ENCODE measurements at places on chromosomes 6 and 20.

GRCh38 chr6:132934496-132934895 is 120.1 kb downstream of the RPS12 start:
- DNase-seq: no peak

DNA sequence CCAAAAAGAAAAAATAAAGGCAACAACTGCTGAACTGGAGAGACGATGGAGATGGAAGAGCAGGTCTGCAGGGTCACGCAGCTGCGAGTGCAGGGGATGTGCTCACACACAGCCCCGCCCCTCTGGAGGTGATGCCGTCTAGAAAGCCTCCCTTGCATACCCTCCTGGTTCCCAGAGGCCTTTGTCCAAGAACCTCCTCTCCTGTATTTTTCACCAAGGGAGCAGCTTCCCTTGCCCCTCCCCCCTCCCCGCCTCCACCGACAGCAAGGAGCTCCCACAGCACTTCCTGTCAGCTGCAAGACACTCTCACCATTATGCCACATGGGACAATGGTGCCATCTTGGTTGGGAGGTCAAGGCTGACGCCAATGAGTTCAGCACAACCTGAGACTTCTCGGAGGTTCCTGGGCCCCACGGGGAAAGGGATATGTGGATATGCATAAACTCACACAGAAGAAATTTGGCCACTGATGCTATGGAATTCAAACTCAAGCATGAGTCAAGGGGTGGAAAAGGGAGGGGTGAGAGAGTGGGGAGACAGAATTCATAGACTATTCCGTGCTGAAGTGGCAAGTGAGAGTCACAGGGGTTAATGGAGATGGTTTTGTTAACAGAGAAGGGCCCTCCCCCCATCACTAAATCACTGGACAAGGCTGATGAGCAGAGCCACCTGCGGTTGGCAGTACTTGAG is 132.9 kb downstream of the SCML4 start:
- no peak for DNase-seq

GRCh38 chr6:97501853-97502252 is 218.8 kb upstream of the MMS22L start:
- no peak for DNase-seq

DNA sequence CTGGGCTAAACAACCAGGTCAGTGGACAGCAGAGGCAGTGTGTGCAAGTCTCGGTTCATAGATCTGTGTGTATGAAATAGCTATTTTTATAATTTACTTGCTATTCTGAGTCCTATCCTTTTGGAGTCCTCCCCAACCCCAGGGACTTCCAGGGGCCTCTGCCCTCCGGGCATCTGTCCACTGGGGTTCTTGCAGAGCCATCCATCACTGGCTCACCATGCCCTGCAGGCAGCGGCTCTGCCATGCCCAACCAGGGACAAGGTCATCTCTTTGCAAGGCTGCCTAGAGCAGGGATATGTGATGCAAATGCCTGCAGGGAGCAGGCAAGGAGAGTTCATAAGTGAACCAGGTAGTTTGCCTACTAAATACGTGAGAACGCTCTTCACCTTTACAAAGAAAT is 10.5 kb upstream of the BEND3 start:
- no peak for DNase-seq

DNA sequence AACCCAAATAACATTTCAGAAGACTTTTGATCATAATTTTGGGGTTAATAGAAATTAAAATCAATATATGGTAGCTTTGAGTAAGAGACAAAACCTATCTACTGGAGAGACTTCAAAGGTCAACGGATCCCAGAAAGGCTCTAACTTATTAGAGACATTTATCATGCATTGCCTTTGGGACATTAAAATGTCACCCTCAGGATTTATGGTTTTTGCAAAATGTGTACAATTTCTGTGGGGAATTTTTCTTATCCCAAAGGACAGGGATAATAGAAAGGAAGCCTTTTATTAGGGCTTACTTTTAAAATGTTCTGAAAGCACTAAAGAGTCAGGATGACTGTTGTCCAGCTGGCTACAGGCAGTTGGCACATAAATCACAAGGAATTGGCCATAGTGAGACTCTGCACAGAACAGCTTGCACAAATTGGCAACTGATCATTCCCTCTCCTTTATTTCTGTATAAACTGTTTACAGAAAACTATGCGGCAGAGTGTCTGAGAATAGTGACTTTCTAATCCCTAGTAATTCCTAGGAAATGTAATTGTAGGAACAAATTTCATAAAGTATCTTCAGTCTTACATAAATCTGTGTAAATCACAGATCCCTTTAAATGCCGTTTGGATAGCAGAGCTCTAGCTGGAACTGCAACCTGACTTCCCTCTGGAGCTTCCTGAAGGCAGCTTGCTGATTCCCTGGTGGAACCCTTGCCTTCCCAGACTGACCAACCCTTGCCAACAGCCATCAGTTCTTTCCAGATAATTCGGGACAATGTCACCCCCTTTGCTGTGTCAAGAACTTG is 201.1 kb upstream of the PREP start:
- DNase-seq: no peak

GRCh38 chr6:90739802-90740201 is 152.9 kb upstream of the MAP3K7 start:
- no peak for DNase-seq

DNA sequence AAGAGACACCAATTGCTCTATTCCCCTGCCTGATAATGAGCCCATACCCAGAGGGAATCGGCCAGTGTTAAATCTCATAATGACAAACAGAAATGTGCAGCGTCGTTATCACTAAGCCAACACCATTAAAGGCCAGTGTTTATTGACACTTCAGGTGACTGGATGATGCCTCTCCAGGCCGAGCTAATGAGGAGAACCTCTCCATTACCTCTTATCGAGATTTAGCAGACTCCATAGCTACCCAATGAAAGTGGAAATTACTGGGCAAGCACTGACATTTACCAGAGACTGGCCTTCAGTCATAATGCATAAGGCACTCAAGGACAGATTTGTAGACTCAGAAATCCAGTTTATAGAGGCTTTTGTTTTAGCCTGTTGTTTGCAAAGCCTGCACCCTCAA is 669.5 kb downstream of the MAFB start:
- no peak for DNase-seq

DNA sequence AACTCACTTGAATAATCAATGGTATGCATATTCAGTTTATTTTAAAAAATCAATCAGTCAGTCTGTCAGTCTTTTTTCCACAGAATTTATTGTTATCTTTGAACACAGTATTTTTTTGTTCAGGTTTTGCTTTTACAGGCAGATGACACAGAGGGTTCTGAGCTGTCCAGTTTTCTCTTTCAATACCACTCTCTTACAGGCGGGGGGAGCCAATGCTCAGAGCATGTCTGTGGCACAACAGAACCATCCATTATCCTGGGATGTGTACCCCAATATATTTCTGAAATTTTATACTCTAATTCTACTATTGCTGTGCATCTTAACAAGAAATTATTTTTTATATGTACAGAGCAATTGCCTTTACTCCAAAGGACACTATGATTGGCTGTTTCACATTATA is 21.2 kb downstream of the ROS1 start:
- no peak for DNase-seq

DNA sequence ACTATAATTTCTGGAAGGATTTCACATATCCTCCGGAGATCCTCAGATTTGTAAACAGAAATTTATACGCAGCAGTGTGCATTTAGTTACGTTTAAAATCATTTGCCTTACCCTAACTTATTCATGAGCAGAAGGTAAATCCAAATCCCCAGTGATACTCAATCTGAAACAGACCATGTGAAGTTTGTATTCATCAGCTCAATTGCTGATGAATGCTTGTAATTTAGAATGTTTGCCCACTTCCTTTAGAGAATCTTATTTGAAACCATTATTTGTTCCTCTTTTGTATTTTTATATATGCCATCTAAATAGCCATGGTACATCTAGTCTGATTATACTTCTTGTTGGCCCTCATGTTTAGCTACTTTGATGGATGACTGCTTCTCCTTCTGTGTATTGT is 15.4 kb downstream of the TAAR1 start:
- no peak for DNase-seq

DNA sequence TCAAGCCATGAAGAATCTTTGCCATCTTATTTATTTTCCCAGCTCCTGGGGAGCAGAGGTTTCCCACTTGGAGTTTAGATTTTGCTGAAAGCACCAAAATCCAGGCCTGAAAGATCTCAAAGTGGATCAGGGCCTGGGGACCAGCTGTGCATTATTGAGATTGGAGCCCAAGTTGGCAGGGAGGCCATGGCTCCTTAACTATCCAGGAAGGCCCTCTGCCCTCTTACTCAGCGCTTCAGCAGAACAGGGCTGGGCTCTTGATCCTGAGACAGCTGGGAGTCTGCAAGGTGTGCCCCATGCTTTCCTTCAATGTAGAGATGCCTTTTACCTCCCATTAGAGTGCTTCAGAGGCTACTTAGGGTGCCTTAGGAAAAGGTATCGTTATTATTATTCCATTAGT is 24.6 kb downstream of the FOXO3 start:
- no peak for DNase-seq

GRCh38 chr6:14375930-14376329 is 258.4 kb downstream of the CD83 start:
- DNase-seq: no peak

DNA sequence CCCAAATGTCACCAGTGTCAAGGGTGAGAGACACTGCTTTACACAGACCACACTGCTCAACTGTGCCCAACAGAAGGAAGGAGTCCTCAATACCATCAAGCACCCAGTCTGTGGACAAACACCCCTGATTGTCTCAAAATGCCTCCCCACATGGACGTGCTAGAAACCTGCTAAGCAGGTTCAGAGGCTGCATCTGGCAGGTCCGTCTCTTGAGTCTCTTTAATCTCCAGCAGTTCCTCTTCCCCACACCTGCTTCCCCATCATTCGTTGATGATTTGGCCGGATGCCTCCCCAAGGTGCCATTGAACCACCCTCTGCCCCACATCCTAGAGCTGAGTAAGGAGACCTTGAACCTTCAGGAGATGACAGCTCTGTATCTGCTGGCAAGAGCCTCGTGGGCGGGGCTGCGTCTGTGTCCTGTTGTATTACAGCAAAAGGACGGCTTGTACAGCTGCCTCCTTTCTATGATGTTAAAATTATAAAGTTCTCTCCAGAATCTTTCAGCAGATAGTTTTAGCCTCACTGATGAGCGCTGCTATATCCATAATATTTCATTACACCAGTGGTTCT is 179.2 kb downstream of the PREX1 start:
- no peak for DNase-seq

- DNase-seq: no peak
These were observed 569.7 kb upstream of the CITED2 start for GRCh38 chr6:139944131-139944530.

GRCh38 chr6:43974643-43975230 is 152.5 kb downstream of the MRPL14 start:
- no peak for DNase-seq

DNA sequence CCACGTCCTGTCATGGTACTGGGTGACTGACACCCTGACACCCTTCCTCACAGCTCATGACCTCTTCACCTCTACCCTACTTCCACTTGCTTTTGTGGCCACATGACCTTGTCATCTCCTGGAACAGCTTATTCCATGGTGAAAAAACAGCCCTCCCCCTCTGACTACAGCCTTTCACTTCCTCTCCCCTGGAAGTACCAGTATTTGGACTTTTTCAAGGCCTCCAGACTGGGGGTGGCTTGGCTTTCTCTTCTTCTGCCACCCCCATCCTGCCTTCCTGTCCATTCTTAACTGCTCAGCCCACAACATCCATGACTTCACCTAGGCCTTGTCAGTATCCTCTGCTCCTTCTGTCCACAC is 168.4 kb downstream of the CARMIL1 start:
- no peak for DNase-seq

DNA sequence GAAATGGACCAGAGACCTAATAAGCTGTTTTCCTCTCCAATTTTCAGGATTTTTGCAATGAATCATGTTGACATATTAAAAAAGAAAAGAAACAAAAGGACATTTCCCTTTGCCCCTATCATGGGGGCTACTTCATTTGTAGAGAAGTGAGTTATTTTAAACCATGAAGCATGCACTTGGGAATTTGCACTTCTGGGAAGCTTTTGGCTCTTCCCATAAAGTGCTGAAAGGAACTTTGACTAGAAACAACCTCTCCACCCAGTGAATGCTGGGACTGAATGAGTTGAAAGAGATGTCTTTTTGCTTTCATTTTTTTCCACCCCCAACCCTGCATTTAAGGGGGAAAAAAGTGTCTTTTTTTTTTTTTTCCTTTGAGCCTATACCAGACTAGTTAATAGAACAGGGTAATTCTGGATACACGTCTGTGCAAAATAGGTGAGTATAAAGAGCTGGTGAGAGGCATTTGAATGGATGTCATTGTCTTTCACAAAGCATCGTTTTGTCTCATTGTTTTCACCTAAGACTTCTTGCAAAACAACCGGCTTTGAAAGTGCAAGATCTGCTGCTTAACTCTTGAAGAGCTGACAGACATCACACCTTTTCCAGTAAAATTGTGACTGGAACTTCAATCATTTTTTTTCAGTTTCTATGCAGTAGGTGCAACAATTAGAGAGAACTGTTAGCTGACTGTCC is 138.7 kb upstream of the BACH2 start:
- DNase-seq: no peak

- DNase-seq: no peak
These were observed 63.8 kb upstream of the DYNLRB1 start for GRCh38 chr20:34452281-34452982.

DNA sequence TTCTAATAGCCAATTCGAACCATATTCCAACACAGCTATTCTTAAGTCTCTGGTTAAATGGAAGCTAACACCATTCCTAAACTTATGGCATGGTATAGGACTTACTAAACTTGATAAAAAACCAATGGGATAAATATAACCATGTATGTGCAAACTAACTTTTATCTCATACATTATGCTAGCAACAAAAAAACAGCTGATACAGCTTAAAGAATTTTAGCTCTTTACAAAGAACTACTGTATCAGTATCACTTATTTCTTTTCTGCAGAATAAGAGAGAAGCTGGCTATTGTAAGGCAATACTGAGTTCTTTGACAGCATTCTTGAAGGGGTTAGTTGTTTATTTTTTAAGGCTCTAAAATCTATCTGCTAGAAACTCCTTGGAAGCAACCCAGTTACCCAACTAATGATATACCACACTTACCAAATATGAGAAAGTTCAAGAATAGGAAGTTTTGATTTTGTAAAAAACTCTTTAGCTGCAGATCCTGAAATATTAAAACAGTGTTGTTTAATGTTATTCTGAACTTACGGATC is 44.9 kb downstream of the REPS1 start:
- no peak for DNase-seq

DNA sequence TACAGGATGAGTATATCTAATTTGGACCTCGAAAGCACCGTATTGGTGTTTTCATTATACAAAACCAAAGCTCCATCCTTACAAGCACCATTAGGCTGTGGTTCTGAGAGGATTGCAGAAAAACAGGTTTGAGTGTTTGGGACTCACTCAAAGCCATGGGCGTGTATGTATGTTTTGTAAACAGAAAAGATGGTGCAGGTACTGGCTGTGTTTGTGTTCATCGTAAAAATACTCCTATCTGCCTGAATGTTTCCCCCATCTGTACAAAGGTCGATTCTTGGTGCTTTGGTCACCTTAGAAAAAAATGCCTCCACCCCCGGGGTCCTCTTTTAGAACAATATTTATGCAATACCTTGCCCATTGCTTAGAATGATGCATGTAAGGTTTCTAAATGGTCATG is 286.6 kb downstream of the TSHZ2 start:
- no peak for DNase-seq
